ENCODE measurements at places on chromosomes 1 and 21. TPM values are rescaled to one million over a fixed set of nuclear protein-coding genes. Genes with fewer than 3 reads are reported as not detected.

ILDR2 gene
- polyA plus RNA-seq: 1.9 TPM

RGS13 gene
- polyA plus RNA-seq: 0.96 TPM

GSTM1 gene
- polyA plus RNA-seq: 59.1 TPM

NMNAT2 gene
- 1.6 TPM for polyA plus RNA-seq

MYOC gene
- 2.4 TPM for polyA plus RNA-seq

RNF186 gene
- polyA plus RNA-seq: not detected

OR2T2 gene
- polyA plus RNA-seq: not detected

OR2T35 gene
- polyA plus RNA-seq: not detected

CD164L2 gene
- polyA plus RNA-seq: not detected

NME7 gene
- 21.3 TPM for polyA plus RNA-seq

ELK4 gene
- 17.2 TPM for polyA plus RNA-seq

APOBEC4 gene
- polyA plus RNA-seq: not detected

SGIP1 gene
- 1.8 TPM for polyA plus RNA-seq

PRR9 gene
- not detected for polyA plus RNA-seq

SHISAL2A gene
- 4.2 TPM for polyA plus RNA-seq

FCGR3B gene
- polyA plus RNA-seq: not detected

USH2A gene
- polyA plus RNA-seq: 0.07 TPM

C1orf87 gene
- polyA plus RNA-seq: 0.36 TPM

PYCR2 gene
- polyA plus RNA-seq: 34.6 TPM

NHLH2 gene
- not detected for polyA plus RNA-seq

AADACL4 gene
- not detected for polyA plus RNA-seq

PDPN gene
- 47.0 TPM for polyA plus RNA-seq

CFHR2 gene
- polyA plus RNA-seq: not detected

RBBP5 gene
- polyA plus RNA-seq: 12.6 TPM

WDR77 gene
- 34.1 TPM for polyA plus RNA-seq

TOE1 gene
- polyA plus RNA-seq: 6.1 TPM

ANGPTL7 gene
- 0.34 TPM for polyA plus RNA-seq

SPATA46 gene
- not detected for polyA plus RNA-seq

RHOC gene
- 332 TPM for polyA plus RNA-seq

TRIM46 gene
- 0.83 TPM for polyA plus RNA-seq

PRKAA2 gene
- 39.9 TPM for polyA plus RNA-seq

PDE9A gene
- polyA plus RNA-seq: 9.0 TPM

VASH2 gene
- 41.2 TPM for polyA plus RNA-seq

SAMD13 gene
- 7.3 TPM for polyA plus RNA-seq

CD5L gene
- polyA plus RNA-seq: 0.10 TPM

MX2 gene
- polyA plus RNA-seq: 2.3 TPM

MTARC1 gene
- polyA plus RNA-seq: 7.3 TPM

PLA2G4A gene
- polyA plus RNA-seq: 10.4 TPM

LCE3D gene
- polyA plus RNA-seq: not detected

Measured in muscle of back (tissue), 13 donors.